AG04450 (cell line): ENCODE measurements at places on chromosomes 4 and X. TPM values are rescaled to one million over a fixed set of nuclear protein-coding genes. Genes with fewer than 3 reads are reported as not detected.

DNA sequence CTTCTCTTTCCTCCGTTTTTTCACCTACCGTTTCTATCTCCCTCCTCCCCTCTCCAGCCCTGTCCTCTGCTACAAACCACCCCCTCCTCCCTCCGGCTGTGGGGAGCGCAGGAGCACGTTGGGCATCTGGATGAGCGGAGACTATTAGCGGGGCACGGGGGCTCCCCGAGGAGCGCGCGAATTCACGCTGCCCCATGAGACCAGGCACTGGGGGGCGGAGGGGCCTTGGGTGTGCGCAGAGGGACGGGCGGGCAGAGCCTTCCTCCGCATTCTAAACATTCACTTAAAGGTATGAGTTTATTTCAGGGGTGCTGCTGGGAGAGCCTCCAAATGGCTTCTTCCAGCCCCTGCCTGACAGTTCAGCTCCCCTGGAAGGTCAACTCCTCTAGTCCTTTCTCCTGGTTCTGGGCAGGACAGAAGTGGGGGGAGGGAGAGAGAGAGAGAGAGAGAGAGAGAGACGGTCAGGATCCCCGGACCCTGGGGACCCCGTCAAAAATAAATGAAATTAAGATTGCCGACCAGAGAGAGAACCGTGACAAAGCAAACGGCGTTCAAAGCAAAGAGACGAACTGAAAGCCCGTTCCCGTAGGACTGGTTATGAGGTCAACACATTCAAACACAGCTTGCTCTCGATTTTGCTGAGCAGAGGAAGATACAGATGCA is 5.0 kb downstream of the SHOX start:
- DNase-seq, result no peak

DNA sequence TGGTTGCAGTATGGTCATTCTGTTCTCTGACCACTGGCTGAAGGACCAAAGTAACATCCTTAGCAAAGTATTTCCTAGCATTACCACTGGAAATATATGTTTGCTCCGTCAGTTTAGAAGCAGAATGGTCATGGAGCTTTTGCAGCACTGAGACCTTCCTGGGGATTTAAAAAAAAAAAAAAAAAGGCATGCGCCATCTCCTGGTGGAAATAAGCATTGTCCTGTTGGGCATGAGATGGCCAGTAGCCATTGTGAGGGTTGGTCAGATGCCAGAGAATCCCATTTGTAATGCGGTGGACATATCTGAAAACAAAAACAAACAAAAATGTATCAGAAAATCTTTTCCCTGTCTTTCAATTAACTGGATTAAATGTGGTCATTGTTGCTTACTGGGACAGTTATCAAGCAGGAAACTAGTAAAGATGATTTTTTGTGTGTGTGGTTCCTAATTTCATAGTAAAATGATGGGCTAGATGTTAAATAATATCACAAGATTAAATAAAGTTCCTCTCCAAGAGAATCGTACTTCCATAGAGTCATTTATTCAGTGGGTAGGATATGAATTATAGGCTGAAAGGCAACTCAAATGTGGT is 139.6 kb downstream of the SOWAHB start:
- no peak for DNase-seq

- DNase-seq, result no peak
These were observed 488 bp downstream of the TBC1D25 start for GRCh38 chrX:48540028-48540375.

DNA sequence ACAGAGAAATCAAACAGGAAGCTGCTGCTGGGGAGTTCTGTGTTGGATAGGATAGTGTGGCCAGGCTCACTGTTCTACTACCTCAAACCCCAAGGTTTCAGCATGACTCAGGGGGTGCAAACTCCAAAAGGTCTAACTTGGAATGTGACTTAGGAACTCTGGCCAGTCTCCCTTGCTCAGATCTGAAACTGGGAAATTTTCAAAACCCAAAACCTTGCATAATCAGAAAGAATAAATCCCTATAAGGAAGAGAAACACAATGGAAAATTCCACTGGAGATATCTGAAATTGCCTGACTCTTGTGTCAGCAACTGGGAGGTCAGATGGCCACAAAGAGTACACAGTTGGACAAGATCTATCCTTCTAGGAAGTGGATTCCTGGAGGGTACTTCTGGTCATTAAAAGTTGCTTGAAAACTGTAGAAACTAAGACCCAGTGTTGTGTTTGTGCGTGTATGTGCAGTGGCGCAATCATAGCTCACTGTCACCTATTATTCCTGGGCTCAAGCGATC is 58.0 kb downstream of the PPEF2 start:
- DNase-seq, result peak; percentile 88

GRCh38 chr4:70544279-70544868 is 26.0 kb downstream of the AMTN start:
- no peak for DNase-seq

DNA sequence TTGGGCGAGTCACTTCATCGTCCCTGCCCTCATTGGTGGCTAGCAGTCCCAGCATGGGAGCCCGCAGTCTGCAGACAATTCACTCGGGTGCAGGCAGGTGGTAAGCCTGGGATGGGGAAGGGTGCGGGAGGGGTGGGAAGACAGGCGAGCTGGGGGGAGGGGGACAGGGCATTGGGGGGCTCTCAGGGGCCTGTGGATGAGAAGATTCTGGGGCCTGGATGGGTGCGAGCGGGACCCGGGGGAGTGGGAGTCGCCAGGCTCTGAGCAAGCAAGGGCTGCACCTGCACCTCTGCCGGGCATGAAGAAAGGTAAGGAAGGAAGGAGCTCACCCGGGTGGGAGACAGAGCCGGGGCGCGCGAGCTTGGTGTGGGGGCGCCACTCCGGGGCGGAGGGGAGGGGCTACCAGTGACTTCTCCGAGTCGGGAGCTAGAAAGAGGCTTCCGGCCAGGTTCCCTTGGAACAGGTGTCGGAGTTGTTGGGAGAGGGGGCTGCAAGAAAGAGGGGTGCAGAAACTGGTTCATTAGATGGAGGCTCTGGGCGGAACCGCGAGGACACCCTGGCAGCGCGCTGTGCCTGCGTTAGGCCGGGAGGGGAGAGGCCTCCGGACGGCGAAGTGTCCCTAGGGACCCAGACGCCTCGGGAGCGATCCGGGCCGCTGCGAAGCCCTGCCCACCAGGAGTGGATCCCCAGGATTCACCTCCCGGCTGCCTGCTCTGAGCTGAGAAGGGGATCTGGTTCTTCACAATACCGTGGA is 103.4 kb upstream of the PDLIM3 start:
- DNase-seq, result no peak

Gene MEPE
- not detected in 2 replicates for polyA plus RNA-seq

Gene EGF
- polyA plus RNA-seq, result 0.14 TPM in 2 replicates

Gene NKX3-2
- 0.04 TPM in 1 of 2 replicates, not detected in the other for polyA plus RNA-seq

Gene BRCC3
- 18.7 and 23.0 TPM in 2 replicates for polyA plus RNA-seq

- no peak for DNase-seq
These were observed 137.1 kb downstream of the PJA1 start for GRCh38 chrX:69028006-69028760.

Gene DIAPH2
- 6.8 and 10.6 TPM in 2 replicates for polyA plus RNA-seq

Gene SASH3
- not detected in 2 replicates for polyA plus RNA-seq

DNA sequence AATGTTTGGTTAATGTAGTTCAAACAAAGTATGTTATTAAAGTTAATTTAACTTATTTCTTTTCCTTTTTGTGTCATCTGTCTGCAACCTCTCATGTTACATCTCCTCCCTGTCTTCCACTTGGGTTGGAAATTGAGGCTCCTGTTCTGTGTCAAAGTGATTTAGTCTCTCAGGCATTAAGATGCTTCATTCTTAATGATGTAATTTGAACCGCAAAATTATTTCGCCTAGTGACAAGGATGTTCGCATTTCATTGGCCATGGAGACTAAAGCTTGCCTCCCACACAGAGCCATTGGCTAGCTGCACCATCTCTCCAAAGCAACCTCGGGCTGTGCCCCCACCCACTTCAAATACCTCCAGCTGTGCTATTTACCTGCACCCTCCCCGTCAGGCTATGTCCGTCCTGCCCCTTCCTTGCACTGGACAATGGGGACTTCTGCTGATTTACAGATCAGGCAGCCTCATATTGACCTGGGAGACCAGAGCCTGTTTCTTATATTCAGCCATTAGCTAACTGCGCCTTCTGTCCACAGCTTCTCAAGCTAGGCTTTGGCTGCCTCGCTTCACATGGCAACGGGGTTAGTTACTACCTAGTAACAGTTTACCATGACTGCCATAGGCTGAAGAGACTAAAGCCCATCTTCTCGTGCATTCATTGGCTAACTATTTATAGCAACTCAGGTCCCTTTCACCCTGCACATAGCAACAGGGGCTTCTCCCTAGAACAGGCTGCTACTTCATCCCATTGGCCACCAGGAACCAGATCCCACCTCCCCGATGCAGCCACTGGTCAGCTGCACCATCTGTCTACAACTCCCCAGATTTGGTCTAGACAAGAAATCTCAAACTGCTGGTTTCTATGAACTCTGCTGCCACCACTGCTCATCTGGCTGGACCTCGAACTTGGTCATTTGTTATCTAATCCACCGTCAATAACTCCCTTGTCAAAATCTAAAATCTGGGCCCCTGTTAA is 8.6 kb upstream of the ZNF157 start:
- peak; percentile 84 for DNase-seq

Gene SLC34A2
- not detected in 2 replicates for polyA plus RNA-seq

- no peak for DNase-seq
These were observed 66.6 kb downstream of the ING2 start for GRCh38 chr4:183571350-183571941.

- DNase-seq, result no peak
These were observed 52.1 kb downstream of the IDS start for GRCh38 chrX:149453030-149453429.

DNA sequence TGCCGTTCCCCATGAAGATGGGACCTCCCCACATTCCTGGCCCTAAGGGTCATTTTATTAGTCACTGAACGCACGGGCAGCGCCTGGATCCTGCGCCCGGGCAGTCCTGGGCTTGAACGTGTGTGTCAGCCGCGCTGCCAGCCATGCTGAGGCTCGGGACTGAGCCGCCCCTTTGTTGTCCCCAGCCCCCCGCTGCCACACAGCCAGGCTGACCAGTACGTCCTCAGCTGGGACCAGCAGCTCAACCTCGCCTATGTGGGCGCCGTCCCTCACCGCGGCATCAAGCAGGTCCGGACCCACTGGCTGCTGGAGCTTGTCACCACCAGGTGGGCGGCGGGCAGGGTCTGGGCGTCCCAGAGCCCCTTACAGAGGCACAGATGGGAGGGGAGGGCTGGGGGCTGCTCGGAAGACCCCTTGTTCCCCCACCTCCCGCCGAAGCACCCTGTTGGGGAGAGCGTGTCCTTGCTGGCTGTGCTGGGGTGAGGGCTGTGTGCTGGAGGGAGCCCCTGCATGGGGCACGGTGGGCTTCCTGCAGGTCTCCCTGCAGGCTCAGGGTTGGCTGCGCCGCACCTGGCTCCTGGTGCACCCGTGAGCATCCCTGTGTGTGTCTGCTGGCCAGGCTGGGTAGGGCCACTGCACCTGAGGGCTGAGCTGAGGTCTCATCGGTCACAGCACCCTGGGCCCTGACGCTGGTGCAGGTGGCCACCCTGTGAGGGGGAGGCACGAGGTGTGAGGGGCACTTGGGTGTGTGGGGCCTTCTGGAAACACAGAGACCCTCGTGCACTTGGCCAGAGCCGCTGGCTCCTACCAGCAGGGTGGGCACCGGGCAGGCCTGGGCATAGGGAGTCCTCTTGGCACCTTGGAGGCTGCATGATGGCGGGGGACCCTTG is 1.0 kb downstream of the IDUA start:
- DNase-seq, result no peak

- DNase-seq, result no peak
These were observed 25.1 kb upstream of the APLN start for GRCh38 chrX:129679901-129680300.

Gene PPP1R2C
- not detected in 2 replicates for polyA plus RNA-seq

- DNase-seq, result peak; percentile 33
These were observed 59.9 kb downstream of the ZNF827 start for GRCh38 chr4:145878501-145879435.

DNA sequence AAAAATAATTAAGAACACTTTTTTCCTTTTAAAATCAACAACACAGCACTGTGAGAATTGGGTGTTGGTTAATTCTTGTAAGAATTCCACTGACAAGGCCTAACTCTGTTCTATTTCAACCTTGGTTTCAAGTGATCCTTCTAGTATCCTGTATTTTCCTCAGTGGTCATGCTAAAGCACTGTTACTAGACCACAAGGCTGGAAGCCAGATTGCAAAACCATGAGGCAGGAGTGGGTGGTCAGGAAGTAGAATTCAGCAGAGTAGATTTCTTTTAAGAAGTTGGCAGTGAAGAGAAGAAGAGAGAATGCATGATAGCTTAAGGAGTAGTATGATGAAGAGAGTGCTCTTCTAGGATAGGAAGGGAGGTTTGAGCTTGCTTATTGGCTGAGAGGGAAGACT is 71.6 kb upstream of the LEF1 start:
- DNase-seq, result no peak

DNA sequence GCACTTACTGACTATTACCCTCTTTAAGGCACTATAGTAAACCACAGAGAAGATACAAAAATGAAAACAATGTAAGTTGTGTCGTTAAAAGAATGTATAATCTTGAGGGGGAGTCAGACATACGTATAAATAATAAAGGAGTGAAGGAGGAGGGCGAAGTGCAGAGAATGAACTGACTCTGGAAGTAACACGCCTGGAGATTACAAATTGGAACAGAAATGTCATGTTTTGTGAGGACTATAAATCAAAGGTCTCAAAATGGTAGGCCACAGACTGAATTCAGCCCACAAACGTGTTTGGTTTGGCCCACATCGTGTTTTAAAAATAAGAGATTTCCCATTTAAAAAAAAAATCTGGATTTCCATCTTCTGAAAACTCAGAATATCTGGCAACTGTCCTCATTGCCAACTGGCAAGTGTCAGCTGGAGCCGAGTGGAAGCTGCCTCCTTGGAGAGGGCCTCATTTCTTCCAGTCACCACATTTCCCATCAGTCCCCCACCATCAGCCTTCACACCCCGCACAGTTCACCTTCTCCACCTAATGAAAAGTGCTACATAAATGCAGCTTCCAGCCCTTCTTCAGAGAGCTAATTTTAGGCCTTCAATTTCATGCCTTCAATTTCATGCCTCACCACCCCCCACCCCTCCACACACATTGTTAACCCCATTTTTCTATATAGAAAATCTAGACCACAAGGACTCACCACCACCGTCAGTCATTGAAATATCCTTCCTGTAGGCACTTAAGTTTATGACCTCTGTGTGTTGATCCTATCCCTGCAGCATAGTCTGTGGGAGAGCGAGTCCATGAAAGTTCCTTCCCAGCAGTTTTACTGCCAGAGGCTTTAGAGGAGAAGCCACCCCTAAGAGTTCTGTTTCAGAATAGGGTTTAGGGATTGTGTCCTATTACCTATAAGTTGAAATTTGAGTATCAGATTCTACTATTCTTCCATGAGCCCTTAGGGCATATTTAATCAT is 32.0 kb upstream of the COL25A1 start:
- DNase-seq, result no peak

- no peak for DNase-seq
These were observed 2.0 kb upstream of the ZIC3 start for GRCh38 chrX:137563681-137564651.

Gene ZAR1
- polyA plus RNA-seq, result not detected in 2 replicates

- no peak for DNase-seq
These were observed 27.6 kb downstream of the C4orf54 start for GRCh38 chr4:99629962-99630554.

Gene SLC49A3
- polyA plus RNA-seq, result 0.11 TPM in 1 of 2 replicates, not detected in the other

- no peak for DNase-seq
These were observed 39.7 kb downstream of the MSN start for GRCh38 chrX:65707151-65707550.

Gene COL25A1
- polyA plus RNA-seq, result 0.01 TPM in 1 of 2 replicates, not detected in the other
